ENCODE measurements at places on chromosomes 6 and 20.

- no peak for DNase-seq
Measured at GRCh38 chr6:39785281-39785680, 6.9 kb upstream of the DAAM2 start.

GRCh38 chr6:36871686-36872085, 2.9 kb downstream of the PPIL1 start:
- no peak for DNase-seq

DNA sequence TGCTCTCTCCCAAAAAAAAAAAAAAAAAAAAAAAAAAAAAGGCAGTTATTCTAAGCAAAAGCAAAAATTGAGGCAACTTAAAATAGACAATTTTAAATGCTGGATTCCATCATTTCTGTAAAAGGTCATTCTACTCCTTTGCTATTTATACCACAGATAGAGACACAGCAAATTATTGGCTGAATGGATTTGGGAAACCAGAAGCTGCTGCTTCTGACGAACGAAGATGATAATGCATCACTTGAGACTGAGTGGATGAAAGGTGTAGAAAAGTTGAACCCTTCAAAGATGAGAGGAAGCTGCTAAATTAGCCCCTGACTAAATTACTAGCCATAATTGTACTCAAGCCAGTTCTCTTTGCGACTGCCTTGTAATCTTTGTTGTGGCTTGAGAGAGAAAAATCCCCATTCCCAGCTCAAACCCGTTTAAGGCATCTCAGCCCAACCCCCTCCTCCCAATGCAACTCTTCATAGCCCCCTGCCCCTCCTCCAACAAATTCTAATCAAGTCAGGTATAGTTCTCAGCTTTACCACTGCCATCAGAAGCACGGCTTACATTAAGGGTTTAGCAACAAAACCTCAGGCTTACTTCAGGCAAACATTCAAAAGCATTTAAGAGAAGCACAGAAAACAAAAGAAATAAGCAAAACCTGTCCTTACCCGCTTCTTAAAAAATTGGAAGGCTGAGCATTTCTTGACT, 1.0 kb downstream of the SGK1 start:
- no peak for DNase-seq

DNA sequence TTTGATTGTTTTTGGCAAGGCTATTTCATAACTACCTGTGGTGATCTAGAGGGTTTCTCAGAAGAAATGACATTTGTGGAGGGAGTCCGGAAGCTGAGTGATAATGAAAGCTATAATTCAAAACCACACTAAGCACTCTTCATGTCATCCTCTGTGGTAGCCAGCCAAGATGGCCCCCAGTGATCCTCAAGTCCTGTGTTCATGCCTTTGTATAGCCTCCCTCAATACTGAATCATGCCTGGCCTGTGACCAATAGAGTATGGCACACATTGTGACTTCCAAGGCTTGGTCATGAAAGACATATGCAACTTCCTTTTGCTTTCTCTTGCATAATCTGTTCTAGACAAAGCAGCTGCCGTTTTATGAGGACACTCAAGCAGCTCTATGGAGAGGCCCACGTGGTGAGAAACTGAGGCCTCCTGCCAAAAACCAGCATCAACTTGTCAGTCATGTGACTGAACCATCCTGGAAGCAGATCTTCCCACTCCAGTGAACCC, 12.8 kb upstream of the DNAAF9 start:
- peak; percentile 82 for DNase-seq

DNA sequence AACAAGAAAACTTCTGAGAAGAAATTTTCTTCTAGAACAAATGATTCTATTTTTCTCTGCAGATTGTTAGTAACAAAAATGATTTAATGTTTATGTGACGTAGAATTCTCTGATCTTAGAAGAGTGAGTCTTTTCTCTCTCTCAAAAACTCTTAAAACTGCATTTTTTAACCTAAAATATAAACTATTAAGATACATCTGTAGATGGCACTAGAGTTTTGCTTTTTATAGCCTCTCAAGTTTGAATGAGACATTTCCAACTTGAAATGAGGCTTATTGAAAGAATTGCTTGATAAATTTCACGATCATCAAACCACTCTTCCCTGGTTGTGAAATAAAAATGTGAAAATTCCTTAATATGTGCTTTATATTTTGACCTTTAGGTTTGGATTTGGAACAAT, 53.8 kb downstream of the PHF3 start:
- no peak for DNase-seq

DNA sequence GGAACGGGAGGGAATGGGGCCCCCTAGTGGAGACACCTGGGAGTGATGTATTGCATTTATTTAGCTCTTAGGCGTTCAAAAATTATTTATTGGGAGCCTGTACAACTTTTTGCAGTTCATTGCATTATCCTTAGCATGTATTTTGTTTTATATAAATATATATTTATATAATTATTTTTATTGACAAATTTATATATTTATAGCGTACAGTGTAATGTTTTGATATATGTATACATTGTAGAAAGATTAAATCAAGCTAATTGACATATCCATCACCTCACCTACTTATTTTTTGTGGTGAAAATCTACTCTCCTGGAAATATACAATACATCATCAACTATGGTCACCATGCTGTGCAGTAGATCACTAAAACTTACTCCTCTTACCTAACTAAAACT, 975 bp downstream of the SIRT5 start:
- DNase-seq: no peak

GRCh38 chr20:53738039-53738944, 144.7 kb upstream of the ZNF217 start:
- peak; percentile 89 for DNase-seq

DNA sequence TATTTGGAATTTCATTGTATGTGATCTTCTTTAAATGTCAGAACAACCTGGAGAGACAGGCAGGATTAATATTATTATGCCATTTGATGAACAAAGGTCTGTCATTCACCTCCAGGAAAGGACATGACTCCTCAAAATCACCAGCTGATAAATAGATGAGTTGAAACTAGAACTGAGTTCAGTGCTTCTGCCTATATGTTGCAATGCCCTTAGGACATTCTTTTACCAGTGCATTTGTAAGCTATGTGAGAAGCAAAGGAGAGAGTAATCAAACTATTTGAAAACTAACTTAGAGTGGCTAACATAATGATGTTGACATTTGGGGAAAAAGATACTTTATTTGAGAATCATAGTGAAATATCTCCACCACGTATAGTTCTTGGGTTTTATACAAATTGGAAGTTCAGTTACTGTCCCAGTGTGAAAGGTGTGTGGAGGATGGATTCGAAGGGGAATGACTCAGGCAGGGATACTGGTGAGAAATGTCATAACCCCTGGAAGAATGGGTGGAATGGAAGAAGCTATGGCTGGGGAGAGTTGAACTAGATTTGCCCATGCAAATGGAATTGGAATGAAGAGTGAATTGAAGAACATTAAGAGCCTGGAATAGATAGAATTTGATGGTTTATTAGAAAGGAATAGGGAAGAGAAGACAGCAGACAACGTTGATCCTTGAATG, 21.5 kb downstream of the PKIB start:
- DNase-seq: no peak

DNA sequence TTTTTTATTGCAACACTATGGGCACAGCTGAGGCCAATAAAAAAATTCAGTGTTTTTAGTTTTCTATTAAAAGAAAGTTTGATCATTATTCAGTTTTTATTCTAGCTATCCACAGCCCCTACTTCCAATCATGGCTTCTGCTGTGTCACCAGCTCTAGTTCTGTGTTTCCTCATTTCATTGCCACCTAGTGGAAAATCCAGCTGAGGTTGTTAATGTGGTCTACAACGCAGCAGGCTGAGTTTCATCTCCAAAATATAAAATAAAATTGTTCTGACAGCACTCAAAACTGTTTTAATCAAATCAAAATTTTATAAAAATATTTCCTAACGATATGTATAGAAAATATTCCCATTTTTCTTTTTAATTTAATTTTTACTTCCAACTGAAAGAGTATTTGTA, 13.6 kb downstream of the COL9A1 start:
- no peak for DNase-seq

DNA sequence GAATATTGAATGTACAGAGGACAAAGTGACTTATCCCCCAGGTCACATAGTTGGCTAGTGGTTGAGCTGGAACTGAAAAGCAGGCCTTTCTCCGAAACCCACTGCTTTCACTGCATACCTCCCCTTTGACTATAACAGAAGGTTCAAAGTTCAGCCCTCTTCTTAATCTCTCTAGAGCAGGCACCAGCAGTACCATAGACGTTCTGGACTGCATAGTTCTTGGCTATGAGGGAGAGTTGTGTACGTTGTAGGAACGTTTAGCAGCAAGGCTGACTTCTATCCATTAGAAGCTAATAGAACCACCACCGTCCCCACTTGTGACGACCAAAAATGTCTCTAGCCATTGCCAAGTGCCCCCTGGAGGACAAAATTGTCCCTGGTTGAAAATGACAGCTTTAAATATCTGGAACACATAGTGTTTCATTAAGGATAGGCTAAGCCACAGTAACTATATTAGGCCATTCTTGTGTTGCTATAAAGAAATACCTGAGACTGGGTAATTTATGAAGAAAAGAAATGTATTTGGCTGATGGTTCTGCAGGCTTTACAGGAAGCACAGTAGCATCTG, 123.8 kb upstream of the MTHFD1L start:
- peak; percentile 44 for DNase-seq

GRCh38 chr6:113647143-113647889, 209.8 kb upstream of the MARCKS start:
- DNase-seq: no peak

DNA sequence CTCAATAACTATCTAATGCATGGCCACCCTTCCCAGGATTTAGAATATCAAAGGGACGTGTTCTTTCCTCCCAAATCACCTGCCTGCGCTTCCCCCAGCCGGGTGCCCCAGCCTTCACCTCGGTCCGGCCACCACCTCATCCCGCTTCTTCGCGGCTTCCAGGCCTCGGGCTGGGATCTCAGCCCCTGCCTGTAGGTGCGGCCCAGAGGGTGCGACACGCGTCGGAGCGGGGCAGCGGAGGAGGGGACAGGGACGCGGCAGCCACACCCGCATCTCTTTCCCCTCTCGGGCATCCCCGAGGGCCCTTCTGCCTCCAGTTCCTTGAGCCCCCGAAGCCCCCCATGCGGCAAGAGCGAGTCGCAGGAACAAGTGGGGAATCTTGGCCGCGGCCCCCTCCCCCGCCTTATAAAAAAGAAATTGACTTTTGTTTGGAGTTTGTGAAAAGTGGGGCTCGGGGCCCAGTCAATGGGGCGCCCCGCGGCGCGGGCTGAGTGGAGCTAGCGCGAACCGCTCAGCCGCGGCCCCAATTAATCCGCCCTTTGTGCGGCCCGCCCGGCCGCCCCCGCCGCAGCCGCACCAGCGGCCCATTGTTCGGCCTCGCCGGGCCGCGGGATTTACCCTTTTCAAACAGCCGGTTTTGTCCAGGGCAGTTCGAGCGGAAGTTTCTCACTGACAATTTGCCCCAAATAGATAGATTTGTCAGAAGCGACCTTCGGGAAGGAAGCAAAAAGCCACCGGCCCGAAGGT, 8.4 kb upstream of the NR2E1 start:
- DNase-seq: no peak

DNA sequence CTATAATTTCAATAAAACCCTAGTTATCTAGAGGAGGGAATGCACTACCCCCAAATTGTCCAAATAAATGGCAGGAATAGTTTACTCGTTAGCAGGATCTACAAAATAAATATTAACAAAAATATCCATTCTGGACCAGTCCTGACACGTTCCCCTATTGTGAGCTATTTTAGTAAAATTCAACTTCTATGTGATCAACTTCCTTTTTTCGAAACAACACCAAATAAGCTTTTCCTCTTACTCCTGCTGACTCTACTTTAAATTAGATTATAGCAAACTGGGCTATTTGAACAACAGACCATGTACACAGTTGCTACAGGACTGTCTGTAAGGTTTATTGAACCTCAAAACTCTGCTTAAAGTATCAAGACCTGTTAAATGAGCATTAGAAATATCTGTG, 154.3 kb downstream of the IPCEF1 start:
- DNase-seq: no peak

GRCh38 chr6:107235007-107235406, 119.7 kb upstream of the BEND3 start:
- no peak for DNase-seq

DNA sequence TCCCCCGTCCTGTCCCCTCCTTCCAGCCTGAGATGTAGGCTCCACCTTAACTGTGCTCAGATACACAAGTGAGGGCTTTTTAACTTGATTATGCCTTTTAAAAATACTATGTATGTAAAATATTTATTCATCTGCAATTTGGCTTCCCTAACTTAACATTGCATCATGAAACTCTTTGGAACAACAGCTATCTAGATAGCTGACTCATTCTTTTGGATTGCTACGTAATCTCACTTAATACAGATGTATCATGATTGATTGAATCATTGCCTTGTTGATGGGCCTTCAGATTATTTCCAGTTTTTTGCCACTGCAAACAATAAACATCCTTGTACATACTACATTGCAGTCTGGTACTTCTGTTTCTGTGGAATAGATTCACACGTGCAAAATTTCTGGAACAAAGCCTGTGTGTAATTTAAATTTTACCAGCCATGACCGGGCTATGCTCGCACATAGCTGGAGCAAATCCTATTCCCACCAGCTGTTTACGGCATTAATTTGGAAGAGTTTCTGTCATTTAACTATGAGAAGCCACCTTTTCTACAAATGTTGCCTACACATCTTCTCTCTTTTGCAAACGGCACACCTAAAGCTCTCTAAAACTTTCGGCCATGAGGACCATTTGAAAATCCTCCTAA, 6.5 kb downstream of the PRND start:
- DNase-seq: no peak

DNA sequence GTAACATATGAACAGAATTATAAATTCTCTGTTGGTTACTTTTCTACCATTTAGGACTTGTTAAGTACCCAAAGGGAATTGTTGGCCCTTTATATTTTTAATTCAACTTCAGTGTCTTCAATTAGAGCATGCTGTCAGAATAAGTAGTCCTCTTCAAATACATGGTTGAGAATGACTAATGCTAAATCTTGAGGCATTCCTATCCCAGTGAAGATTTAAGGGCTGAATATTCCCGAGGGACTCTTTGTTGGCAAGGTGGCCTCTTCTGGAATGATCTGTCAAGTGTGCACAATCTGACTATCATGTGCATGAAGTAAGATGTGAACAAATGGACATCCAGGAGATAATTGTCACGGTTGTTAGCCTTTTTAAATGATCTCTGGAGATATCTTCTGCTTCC, 421.7 kb downstream of the BMP2 start:
- no peak for DNase-seq

- no peak for DNase-seq
Measured at GRCh38 chr6:125549202-125549884, 200.1 kb upstream of the HEY2 start.

DNA sequence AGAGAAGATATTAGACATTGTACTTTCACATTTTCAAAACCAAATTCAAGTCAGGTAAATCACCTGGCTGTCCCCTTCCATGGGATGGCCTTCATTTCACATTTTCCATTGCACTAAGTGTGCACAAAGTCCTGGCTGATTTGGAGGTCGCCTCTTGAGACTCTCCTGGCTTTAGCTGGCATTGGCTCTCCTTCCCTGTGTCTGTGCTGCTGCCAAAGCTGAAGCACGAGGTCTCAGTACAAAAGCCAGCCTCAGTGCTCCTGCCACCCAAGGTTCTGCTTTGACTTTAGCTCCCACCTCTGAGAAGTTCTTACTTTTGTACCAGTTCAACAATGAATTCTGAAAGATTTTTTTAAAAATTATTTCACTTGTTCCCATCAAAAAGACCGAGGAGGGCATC, 289.2 kb upstream of the CNR1 start:
- no peak for DNase-seq

Data from thyroid gland (tissue), 4 donors.